NCI-H1048 (cell line): ENCODE measurements at places on chromosomes 7 and 10.

- no peak for DNase-seq
These were observed 139.4 kb downstream of the LHPP start for GRCh38 chr10:124601016-124601415.

DNA sequence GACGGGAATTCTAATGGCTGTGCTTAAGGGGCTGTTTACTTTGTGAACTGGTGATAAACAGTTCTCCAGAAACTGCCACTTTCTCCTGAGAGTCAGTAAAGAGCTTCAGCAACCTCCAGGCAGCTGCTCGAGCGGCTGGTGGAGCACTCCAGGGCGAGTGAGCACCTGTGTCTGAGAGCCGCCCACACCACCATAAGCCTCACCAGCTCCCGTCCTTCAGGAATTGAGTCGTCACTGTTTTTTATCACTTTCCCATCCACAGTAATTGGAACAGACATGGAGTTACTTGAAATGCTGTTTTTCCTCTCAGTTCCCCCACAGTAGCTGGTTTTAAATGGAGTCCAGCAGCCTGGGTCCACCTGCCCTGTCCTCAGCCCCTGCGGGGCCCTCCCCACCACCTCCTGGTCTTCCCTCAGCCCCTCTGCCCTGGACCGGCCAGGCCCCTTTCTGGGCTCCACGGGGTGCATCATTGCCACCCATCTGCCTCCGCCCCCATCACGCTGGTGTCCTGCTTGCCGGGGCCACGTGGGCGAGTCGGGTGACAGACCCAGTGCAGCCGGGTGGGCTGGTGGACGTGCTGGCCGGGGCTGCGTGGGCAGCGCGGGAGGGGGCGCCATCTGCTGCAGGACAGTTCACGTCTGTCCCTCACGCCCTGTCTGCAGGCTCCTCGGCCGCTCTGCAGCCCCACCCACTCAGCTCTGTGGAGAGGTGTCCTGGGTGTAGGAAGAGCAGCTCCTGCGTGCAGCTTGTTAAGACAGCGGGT is 56.0 kb downstream of the NKX6-2 start:
- DNase-seq = no peak

- no peak for DNase-seq
These were observed 2.0 kb downstream of the JCAD start for GRCh38 chr10:30057421-30057841.

GRCh38 chr10:89203237-89203636 is 3.9 kb downstream of the CH25H start:
- DNase-seq = no peak

DNA sequence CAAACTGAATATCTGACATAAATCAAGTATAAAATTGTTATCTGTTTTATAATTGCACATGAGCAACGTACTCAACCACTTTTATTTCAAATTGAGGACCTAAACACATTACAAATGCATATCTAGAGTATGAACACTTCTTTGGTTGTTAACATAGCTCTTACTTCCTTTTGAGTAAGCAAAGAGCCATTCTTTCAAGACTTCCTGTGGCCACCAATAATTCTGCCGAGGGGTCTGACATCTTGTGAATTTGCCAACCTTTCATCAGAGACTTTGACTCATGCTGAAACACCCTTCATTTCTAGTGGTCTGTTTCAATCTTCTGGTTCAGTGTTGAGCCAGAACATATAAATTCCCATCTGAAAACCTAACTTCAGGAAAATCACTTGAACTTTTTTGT is 59.4 kb downstream of the CDK14 start:
- no peak for DNase-seq

GRCh38 chr7:85423209-85423895 is 236.5 kb upstream of the SEMA3D start:
- no peak for DNase-seq

DNA sequence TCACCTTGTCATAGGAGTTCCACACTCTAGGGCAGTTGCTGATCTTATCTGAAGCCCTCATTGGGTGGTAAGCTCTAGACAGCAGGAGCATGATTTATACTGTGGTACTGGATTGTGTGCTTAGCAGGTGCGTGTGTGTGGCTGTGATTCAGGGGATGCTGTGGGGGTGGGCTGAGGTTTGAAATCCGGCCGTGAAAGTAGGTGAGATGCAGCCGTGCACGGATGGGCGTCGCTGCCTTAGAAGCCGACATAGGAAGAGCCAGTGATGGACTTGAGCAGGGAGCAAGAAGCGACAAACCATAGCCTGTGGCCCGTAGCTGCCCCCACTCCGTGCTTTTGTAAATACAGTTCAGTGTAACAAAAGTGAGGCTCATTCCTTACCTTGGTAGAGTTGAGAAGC is 38.2 kb downstream of the PROSER2 start:
- no peak for DNase-seq

- DNase-seq = no peak
These were observed 13.5 kb upstream of the MGAM2 start for GRCh38 chr7:142098004-142098403.

DNA sequence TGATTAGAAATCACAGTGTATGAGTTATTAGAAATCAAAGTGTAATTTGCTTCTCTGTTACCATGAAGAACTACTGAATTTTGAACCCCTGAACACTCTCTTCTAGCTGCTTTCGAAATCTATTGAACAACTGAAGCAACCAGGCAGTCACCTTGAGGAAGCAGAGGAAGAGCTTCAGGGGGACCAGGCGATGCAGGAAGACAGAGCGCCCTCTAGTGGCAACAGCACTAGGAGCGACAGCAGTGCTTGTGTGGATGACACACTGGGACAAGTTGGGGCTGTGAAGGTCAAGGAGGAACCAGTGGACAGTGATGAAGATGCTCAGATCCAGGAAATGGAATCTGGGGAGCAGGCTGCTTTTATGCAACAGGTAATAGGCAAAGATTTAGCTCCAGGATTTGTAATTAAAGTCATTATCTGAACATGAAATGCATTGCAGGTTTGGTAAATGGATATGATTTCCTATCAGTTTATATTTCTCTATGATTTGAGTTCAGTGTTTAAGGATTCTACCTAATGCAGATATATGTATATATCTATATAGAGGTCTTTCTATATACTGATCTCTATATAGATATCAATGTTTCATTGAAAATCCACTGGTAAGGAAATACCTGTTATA is 170.7 kb downstream of the HDAC9 start:
- DNase-seq = no peak

GRCh38 chr7:44750424-44750823 is 1.8 kb downstream of the ZMIZ2 start:
- no peak for DNase-seq

DNA sequence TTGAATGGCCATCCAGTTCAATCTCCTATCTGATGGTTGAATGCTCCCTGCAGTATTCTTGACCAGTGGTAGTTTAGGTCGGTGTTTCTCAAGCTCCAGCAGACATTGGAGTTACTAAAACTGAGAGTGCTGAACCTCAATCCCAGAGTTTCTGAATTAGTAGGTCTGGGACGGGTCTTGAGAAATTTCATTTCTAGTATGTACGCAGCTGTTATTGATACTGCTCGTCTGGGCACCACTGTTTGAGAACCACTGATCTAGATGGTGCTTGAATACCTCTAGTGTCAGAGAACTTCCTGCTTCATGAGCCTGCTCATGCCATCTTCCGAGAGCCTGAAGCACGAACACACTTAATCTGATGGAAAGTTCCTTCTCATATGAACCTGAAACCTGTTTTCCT is 99.4 kb upstream of the CREB5 start:
- DNase-seq = no peak

- no peak for DNase-seq
These were observed 192.7 kb downstream of the PTPRN2 start for GRCh38 chr7:158394936-158395335.

DNA sequence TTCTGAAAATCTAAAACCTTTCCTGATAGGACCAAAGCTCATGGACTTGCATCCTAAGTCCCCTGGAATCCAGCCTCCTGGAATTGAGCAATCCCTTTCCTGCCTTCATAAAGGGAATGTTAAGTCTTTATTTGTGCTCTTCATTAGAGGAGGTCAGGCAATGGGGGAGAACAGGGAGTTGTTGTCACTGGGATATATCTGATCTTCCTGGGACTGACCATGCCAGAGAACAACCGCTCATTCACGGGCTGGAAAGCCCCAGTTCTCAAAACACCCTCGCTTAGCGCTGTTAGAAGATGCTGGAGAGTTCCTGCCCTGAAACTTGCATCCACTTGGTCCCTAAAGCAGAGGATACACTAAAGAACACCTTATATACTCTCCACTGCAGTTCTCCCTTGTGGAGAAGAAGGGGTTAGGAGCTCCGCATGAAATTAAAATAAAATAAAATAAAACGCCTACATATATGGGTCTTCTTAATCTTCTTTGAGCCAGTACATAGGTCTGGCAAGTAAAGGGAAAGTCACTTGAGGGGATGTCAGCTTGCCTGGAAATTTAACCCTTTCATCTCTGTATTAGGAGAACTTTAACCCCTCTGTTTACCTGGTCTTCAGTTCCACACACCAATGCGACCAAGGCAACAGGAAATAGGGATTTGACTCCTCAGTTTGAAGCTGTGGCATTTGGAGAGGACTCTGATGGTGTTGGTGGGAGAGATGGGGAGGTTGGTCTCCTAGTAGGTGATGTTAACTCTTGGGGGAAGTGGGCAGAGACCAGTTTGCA is 1.2 kb downstream of the SORCS1 start:
- DNase-seq = no peak

GRCh38 chr7:80411621-80412020 is 100.2 kb downstream of the GNAT3 start:
- no peak for DNase-seq

DNA sequence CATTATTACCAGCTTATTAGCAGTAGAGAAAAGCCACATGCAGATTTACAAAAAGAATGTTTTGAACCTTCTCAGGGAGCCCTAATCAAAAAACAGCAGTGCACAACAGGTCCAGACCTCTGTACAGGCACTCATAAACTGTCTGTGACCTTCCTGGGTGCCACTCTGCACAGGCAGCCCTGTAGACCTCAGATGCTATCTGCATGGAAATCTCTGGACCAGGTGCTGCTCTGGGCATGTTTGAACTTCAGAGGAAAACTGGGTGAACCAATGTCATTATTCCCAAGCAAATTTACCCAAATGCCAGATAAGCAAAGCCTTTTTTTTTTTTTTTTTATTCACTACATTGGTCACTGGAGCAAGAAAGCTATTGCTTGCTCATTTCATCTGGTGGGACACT is 104.2 kb downstream of the NPY start:
- no peak for DNase-seq

DNA sequence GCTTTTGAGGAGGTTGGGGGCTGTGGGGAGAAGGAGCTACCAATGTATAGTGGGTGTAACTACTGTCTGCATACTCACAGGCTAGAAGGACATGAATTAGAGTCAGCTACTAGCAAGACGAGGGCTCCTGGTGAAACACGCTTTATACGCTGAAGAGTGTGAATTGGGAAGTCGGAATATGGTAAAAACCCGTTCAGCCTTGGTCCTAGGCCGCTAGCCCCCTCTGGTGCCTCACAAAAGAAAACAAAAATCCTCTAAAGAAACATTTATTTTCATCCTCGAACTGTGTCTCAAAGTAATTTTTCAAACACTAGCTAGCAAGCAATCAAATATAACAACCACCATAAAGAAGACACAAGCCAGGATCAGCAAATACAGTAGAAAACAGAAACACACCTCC is 338.1 kb upstream of the SEMA3C start:
- DNase-seq = no peak

- DNase-seq = no peak
These were observed 66.1 kb downstream of the MBL2 start for GRCh38 chr10:52706332-52707070.

- DNase-seq = no peak
These were observed 11.4 kb downstream of the ELN start for GRCh38 chr7:74039337-74039736.

DNA sequence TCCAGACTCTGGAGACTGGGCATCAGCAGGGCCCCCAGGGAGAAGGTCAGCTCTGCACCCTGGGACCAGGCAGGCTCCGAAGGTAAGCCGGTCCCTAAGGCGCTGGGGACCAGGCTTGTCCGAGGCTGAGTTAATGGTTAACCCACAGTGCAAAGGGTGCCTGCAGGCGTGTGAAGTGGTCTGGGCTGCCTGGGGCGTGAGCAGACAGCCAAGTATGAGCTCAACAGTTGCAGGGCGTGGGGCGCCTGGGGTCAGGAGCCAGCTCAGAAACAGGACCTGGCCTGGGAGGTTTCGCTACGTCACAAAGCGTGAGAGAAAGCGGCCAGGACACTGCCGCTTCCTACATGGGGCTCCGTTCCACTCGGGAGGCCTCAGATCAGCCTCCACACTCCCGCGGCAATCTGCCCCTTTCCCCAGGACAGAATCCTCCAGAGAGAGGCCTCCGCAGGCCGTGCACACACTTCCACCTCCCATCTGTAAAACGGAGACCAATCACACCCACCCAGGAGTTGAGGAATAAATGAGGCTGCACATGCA is 16.0 kb downstream of the PDGFA start:
- no peak for DNase-seq

DNA sequence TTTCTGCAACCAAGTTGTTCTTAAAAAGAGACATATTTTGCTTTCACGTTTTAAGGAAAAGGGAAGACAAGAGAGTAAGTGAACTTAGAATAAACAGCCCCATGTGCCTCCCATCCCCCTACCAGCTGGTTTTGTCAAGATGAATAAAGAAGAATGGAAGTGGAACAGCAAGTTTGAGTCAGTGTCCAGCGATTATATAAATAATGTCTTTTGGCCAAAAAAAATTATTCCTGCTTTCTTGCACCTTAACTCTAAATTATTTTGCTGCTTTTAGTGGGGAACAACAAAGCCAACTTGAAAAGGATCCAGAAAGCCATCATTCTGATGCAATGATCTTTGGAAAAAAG is 82.4 kb upstream of the TRIL start:
- no peak for DNase-seq

- DNase-seq = no peak
These were observed 8.3 kb downstream of the XPNPEP1 start for GRCh38 chr10:109914966-109915365.

GRCh38 chr7:50584793-50585408 is 19.7 kb upstream of the DDC start:
- DNase-seq = peak; percentile 61

DNA sequence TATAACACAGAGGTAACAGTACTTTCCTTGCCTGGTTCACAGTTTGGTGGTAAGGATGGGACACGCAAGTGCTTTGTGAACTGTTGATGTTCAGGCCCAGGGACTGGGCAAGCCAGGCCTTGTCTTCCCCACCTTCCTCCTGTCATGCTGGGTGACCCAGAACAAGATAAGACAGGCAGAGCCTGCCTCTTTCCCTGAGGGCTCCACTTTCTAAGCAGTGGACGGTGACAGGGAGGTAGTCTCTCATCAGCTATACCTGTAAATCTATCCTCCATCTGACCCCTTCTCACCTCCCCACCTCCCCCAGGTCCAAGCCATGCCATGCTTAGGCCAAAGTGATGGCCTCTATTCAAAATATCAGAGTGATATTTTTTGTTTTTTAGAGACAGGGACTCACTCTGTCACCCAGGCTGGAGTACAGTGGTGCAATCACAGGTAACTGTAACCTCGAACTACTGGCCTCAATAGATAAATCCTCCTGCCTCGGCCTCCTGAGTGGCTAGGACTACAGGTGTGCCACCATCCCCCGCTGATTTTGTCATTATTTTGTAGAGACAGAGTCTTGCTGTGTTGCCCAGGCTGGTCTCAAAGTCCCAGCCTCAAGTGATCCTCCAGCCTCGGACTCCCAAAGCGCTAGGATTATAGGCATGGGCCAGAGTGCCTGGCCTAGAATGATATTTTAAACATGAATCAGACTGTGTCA is 42.8 kb downstream of the PDLIM1 start:
- DNase-seq = no peak
